ENCODE measurements at places on chromosomes 2 and 18.

GRCh38 chr2:80073134-80073561 is 231.4 kb downstream of the LRRTM1 start:
- peak; percentile 38 for DNase-seq

GRCh38 chr2:238069021-238069709 is 8.4 kb downstream of the SCLY start:
- no peak for DNase-seq

DNA sequence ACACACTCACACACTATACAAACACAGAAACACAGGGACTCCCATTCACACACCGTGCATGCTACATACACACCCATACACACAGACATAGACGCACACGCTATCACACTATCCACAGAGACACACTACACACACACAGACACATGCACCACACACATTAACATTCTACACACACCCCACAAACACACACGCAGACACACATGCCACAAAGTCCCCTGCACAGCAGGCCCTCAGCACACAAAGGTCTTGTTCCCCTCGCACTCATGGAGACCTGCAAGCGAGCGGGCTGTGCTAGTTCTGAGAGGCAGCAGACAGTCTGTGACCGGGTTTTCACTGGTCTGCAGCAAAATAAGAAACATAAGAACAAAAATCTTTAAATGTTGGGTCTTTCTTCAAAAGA is 429.6 kb upstream of the SALL3 start:
- no peak for DNase-seq

DNA sequence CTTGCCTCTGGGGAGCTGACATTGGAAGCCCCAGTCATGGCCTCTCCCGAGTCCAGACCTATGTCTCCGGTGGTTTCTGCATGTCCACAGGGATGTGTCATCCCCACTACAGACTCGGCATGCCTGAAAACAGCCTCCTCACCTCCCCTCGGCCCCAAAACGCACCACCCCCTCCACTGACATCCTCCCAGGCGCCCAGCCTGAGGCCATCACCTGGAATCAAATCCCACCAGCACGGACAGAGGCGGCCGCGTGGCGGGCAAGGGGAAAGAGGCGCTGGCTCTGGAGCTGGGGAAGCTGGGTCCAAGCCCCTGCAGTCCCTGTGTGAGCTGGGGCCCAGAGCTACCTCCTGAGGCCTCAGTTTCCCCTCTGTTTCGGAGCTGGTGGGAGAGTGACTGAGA is 69.9 kb upstream of the SMAD7 start:
- DNase-seq, result no peak

DNA sequence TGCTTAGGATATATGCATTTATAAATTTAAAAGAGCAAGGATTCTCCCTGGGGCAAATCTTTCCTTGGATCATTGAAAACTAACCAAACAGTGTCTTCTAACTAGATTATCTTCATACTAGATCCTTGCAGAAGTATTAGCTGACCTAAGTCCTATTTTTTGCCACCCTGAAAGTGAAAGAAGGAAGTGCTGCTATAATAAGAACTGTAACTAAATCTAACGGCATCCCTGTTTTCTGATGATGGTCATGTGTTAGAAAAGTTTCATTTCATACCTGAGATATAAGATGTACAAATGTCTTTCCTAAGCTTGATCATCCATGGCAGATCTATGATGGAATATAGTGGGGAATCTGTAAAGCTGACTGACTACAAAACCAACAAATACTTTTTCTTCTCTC is 102.7 kb downstream of the MAP2 start:
- DNase-seq, result no peak

DNA sequence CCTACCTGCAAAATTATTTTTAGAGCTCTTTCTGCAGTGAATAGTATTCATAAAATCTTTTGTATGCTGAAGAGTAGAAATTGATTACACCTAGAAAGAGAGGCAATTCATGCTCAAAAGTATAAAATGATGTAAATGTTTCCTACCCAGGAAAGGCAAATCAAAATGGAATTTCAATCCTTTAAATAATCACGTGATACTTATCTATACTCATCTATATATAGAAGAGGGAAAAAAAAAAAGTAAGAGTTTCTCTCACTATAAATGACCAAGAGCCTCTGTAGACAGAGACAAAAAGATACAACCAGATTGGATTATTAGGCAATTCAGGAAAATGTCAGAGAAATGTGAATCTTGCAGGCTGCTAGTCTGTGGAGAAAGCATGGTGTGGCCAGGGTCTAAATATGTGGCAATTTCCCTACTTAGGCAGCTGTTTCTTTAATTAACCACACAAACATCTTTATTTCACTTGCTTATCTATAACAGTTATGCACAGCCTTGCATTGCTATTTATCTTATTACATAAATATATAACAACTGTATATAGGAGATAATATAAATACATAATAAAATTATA is 39.5 kb downstream of the METTL8 start:
- no peak for DNase-seq

GRCh38 chr2:227813562-227814353 is at the start of gene CCL20:
Gene CCL20, plus strand, starts transcription at chr2:227813842. Its CDS starts 70 bp downstream, at chr2:227813912.
- DNase-seq, result no peak

DNA sequence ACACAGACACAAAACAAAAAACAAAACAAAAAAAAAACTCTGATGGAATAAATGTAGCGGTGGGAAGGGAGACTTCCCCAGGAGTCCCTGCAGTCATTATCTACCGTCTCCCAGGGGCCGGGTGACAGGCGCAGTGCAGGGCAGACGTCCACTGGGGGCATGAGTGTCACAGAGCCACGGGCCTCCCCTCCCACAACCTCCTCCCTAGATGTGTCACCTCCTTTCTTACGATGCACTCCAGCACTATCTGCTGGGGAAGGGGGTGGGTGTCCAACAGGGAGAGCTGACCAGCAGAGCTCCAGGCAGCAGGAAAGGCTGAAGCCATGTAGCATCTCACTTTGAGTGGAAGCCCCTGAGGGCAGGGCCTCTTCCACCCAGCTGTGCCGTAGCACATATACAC is 84.5 kb downstream of the LONRF2 start:
- DNase-seq, result no peak

DNA sequence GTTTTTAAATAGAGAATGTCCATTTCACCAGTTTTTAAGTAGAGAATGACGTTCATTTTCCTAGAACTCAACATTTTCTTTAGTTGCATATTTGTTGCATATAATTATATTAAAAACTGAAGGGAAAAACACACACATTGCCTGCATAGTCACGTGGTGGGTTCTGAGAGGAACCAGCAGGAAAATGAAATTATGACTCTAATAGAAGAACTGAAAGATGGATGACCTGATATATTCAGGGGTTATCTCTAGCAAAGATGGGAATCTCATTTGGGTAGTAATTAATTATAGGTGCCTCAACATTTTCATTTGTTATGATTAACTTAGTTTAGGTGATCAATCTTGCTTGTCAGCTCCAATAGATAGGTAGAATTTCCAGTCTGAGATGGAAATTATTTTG is 288.3 kb downstream of the TRIB2 start:
- no peak for DNase-seq

DNA sequence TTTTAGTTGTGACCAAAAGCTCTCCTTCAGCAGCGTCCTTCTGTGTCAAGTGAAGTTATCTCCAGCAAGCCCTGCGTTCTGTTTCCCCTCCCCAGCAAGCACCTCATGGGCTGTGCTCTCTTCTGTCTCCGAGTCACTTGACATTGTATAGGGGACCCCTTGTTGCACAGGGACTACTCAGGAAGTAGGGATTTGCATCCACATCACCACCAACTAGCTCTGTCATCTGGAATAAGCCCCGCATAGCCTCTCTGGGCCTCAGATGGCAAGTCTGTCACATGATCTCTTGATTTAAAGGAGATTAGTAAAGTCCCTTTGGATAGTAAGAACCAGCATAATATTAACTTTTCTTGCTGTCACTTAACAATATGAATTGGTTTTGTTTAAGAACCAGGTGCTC is 32.0 kb upstream of the STPG4 start:
- DNase-seq, result no peak

DNA sequence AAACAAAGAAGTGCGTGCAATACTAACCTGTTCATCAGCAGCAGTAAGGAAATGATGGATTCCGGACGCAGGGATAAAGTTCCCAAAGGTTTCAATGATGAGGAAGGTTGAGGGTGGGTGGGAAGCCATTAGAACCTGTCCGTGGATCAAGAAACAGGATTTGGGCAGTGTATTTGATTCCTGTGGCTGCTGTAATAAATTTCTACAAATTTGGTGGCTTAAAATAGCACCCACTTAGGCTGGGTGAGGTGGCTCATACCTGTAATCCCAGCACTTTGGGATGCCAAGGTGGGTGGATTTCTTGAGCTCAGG is 5.1 kb upstream of the SDC1 start:
- no peak for DNase-seq

- no peak for DNase-seq
These were observed 1.8 kb upstream of the PDE11A start for GRCh38 chr2:178074123-178075005.

- DNase-seq, result no peak
These were observed 222.5 kb downstream of the PMAIP1 start for GRCh38 chr18:60122339-60122738.

- no peak for DNase-seq
These were observed 166.7 kb upstream of the TNP1 start for GRCh38 chr2:217026569-217026968.

DNA sequence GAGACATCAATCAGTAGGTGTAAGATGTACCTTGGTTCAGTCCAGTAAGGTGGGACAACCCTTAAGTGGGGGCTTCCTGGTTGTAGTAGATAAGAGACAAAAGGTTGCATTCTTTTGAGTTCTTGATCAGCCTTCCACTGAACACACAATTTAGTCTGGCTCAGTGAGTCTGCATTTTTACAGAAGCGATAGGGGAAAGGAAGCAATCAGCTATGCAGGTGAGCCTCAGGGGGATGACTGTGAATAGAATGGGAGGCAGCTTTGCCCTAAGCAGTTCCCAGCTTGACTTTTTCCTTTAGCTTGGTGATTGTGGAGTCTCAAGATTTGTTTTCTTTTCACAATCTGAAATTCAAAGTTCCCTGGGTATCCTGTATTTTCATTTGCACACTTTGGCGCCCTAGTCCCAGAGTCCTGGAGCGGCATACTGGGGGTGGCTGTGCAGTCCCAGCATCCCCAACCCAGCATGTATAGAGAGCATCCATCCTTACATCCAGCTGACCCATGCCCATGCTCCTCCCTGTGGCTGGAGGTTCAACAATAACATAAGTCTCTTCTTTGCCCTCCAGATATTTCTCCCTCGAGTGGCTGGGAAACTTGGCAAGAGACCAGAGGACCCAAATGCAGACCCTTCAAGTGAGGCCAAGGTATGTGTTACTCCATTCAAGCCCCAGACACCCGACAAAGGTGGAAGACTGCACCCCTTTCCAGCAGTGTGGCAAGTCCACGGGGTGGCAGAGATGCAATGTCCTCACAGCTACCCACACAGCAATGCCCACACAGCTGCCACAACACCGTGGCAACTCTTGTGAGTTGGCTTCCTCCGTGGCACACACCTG is 20.1 kb upstream of the PRLH start:
- DNase-seq, result no peak

DNA sequence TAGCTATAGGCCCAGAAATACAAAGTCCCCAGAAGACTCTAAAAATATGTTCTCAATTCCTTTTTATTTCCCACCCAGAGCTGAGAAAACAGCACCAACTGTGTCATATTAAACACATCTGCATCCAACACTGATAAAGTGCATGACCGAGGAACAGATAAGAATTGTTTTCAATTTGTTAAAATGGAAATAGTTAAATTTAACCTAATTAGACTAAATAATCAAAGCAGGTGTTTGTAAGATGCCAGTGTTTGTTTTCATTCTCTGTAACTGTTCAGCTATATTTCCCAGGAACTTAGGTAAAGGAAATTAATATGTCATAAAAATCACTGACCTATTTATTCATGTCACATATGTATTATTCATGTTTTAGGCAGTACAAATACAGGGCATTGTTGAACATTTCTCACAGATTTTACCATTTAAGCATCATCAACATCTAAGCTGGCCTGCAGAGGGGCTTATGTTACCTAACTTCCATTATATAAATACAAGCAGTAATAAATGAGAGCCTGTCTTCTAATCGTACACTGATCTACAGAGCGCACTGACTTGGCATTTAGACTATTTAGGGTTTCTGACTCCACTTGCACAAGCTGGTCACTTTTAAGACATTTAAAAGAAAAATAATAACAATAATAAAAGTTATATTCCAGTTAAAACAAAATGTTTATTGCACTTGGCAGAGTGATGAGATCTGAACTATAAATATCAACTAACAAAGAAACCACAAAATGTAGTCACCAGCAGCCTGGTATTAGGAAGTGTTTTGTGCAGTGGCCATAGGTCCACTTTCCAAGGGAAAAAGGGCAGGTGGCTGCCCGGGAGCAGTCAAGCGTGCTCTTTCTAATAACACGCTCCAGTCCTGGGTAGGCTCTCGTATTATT is 86.6 kb upstream of the ZFP36L2 start:
- DNase-seq, result peak; percentile 89

DNA sequence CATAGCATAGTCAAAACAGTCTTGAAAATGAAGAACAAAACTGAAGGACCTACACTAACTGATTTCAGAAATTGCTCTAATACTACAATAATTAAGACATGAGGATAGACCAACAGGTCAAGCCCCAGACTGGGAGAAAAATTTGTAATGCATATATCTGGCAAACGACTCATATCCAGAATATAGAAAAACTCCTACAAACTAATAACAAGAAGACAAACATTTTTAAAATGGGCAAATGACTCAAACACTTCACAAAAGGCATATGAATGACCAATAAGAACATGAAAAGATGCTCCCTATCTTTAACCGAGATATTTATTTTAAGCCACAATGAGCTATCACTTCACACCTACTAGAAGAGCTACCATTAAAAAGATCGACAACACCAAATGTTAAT is 14.2 kb downstream of the TGFBRAP1 start:
- DNase-seq, result no peak

GRCh38 chr2:7697052-7697451 is 779.8 kb downstream of the RNF144A start:
- no peak for DNase-seq

GRCh38 chr2:222281506-222281905 is 17.3 kb downstream of the PAX3 start:
- no peak for DNase-seq

DNA sequence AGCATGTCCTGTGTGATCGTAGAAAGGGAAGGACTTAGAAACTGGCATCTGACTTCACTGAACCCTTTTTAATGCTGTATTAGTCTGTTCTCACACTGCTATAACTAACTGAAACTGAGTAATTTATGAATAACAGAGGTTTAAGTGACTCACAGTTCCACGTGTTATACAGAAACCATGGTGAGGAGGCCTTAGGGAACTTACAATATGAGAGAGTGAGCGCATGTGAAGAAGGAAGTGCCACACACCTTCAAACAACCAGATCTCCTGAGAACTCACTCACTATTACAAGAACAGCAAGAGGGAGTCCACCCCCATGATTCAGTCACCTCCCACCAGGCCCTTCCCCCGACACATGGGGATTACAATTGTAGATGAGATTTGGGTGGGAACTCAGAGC is 811.3 kb downstream of the CPS1 start:
- DNase-seq, result no peak

Data from SHP77 (cell line).